ENCODE measurements at places on chromosomes 1 and 21.

GRCh38 chr1:9059891-9060744, 9.3 kb downstream of the SLC2A5 start:
- DNase-seq: no peak

- DNase-seq: peak; percentile 67
Measured at GRCh38 chr1:201019321-201019977, 4.1 kb downstream of the KIF21B start.

GRCh38 chr1:180778782-180779398, 133.8 kb upstream of the KIAA1614 start:
- DNase-seq: no peak

- DNase-seq: peak; percentile 91
Measured at GRCh38 chr1:12556368-12556930, 61.6 kb downstream of the DHRS3 start.

DNA sequence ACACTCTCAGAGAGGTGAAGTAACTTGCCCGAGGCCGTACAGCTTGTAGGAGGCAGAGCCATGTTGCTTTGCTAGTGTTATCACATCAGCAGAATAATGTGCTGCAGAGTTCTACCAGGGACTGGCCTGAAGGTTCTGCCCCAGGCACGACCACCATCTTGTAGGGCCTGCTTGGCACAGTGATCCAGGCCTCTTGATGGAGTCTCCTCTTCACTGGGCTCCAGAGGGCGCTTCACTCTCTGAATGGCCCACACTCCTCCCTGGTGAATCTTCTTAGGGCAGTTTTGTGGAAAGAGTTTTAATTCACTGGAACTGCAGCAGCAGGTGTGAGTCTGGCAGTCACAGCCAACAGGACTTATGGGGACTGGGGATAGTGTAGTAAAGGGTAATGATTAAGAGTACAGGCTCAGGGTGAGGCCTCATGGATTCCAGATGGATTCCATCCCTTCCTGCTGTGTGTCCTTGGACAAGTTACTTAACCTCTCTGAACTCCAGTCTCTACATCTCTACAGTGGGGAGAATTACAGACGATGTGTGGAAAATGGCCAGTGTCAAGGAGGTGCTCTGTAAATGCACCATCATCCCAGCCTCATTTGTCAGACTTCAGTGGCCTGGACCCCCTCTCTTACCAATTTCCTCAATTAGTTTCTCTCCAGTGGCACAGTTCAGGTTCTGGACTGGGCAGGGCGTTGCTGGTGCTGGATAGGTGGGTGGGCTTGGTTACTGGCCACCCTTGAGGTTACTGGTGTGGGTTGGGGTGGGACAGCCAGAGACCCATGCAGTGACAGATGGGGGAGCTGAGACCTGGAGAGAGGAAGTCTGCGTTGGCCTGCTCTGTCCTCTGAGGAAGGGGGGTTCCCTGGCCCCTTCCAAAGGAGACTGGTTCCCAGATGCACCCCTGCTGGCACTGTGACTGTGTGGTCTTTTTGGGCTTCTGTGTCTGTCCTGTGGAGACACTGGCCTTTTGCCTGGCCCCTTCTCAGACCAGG, 45.9 kb upstream of the CSF3R start:
- no peak for DNase-seq

DNA sequence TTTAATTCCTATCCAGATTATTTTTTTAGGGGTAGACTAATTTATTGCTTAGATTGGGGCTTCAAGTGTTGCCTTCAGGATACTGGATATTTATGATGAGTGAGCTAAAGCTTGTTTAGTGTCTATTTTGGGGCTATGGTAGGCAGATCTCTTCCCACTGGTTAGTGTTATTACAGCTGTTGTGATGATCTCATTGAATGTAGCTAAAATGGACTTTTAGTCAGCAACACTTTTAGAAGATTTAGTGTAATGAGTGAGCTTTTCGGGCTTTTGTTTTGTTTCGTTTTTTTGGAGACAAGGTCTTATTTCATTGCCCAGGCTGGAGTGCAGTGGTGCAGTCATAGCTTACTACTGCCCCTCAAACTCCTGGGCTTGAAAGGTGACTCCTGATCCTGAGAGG, 14.2 kb downstream of the THRAP3 start:
- no peak for DNase-seq

DNA sequence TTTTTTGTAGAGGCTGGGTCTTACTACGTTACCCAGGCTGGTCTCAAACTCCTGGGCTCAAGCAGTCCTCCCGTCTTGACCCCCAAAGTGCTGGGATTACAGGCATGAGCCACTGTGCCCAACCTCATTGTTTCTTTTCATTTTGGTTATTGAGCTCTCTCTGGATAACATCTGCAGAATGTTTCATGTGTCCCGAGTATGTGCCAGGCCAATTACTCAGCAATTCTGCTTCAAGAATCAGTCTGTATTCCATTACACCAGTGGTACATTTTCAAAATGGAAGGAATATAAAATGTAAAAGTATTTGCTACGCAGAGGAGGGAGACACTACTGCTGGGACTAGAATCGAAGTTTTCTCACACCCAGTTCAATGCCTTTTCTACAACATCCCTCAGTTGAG, 1.7 kb upstream of the ELOA start:
- DNase-seq: no peak

GRCh38 chr1:9737057-9737456, 85.5 kb downstream of the PIK3CD start:
- no peak for DNase-seq

DNA sequence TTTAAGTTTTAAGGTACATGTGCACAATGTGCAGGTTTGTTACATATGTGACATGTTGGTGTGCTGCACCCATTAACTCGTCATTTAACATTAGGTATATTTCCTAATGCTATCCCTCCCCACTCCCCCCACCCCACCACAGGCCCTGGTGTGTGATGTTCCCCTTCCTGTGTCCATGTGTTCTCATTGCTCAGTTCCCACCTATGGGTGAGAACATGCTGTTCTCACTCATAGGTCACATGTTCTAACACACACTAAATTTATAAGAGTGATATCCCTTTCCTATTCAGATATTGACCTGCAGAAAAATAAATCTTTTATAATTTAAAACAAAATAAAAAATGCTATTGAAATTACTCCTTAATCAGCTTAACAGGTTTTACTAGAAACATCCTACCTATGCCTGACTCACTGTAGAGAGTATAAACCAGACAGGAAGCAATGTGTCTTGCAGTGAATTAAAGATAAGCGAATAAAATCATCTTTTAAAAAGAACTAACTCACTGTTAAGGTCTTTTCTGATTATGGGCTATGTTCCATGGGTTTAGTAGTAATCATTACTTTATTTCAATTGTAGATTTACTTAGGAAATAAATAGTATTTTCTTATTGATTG, 82.0 kb upstream of the DPH5 start:
- no peak for DNase-seq

DNA sequence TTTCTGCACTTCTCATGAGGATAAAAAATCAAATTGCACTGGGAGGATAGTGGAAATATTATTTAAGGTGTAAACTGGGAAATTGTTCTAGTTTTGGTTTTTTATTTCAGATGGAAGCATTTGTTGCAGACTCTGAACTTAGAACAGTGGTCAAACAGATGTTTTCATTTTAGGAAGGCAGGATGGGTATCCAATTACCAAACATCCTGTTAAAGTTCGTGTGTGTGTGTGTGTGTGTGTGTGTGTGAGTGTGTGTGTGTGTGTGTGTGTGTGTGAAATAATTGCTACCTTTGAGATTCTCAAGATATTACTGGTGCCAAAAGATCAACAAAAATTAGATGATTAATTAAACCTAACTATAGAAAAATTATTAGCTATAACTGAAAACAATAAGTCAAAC, 24.3 kb upstream of the DUSP10 start:
- no peak for DNase-seq

GRCh38 chr1:165650981-165651625, 20.1 kb downstream of the MGST3 start:
- no peak for DNase-seq

DNA sequence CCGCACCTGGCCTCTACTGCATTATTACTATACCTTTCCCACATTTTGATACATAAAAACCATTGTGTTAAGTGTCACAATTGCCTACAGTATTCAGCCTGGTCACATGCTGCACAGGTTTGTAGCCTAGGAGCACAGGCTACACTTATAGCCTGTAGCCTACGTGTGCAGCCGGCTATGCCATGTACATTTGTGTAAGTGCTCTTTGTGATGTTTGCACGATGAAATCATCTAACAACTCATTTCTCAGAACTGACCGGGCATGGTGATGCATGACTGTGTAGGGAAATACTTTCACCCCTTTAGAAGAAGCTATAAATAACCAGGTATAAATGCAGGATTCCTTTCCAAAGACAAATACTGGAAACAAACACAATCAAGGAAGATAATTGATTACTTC, 12.1 kb downstream of the ERG start:
- DNase-seq: peak; percentile 71

DNA sequence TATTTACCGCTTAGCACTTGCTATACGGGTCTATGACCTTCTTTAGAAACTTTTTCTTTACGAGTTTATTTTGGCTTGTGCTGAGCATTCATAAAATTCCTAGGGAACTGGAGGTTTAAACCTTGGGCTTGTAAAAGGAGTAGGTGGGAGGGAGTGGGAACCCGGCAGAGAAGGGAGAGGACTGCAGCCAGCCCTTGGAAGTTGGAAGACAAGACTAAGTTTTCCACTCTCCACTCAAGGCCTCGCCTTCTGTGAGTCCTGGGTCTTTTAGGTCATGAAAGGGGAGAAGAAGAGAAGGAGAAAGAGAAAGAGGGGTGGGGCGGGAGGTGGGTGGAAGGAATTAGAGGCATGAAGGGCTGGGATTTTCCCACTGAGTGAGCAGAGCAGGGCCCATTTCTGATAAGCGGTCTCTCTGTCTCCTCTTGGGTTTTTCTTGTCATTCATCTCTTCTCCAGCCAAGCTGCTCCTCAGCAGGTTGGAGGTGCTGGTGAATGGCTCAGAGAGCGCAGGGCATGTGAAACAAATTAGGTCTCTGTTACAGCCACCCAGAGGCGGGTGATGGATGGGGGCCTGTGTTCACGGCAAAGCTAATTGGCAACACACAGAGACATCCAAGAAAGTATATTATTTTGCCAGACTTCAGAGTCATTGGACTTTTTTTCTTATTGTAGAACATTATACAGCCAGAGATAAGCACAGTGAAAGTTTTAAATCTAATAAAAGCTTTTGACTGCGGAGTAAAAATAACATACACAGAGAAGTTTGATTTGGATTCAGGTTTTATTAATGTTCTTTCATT, 247.3 kb downstream of the FOXD2 start:
- no peak for DNase-seq

- DNase-seq: peak; percentile 48
Measured at GRCh38 chr1:151047925-151048644, 534 bp downstream of the C1orf56 start.

GRCh38 chr1:152020849-152021248, 16.0 kb downstream of the S100A11 start:
- DNase-seq: no peak

- DNase-seq: no peak
Measured at GRCh38 chr1:192954705-192955265, 104.4 kb downstream of the UCHL5 start.
